NCI-H2227 treated with DMSO at 0.1 percent for 48 hours (cell line): ENCODE measurements at places on chromosomes 12 and 14.

- DNase-seq = no peak
Observed at GRCh38 chr14:76830556-76830955, 4.3 kb downstream of the LRRC74A start.

DNA sequence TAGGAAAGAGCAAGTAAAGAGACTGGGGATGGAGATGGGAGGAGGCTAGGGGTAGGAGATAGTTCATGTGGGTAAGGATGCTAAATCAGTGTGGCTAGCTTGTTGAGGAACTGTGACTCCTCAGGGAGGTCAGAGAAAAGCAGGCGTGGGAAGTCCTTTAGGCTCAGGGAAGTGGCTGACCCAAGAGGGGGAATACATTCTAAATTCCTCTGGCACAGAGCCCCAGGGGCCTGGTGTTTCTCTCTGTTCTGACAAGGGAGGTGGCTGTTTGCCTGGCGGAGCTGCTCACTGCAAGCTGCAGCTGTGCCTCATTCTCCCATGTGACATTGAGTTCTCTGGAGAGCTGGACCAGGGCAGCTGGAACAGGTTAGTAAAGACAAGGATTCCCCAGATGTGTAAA is 152.2 kb upstream of the SLC38A2 start:
- DNase-seq = no peak

GRCh38 chr14:95891742-95892141 is 15.1 kb downstream of the TUNAR start:
- DNase-seq = no peak

GRCh38 chr12:62601765-62602164 is 135.1 kb downstream of the MON2 start:
- no peak for DNase-seq

- no peak for DNase-seq
Observed at GRCh38 chr12:106248846-106249371, 1.1 kb upstream of the CKAP4 start.

DNA sequence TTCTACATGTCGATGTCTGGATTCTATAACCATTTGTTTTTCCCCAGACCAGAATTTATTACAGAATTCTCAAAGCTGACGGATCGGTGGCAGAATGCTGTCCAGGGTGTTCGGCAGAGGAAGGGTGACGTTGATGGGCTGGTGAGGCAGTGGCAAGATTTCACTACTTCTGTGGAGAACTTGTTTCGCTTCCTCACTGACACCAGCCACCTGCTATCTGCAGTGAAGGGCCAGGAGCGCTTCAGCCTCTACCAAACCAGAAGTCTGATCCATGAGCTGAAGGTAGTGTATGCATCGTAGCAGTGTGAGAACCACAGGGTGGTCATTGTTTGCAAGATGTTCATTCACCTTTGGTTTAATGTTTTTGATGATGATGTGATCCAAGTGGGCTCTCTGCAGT is 124.0 kb downstream of the ESR2 start:
- DNase-seq = no peak

DNA sequence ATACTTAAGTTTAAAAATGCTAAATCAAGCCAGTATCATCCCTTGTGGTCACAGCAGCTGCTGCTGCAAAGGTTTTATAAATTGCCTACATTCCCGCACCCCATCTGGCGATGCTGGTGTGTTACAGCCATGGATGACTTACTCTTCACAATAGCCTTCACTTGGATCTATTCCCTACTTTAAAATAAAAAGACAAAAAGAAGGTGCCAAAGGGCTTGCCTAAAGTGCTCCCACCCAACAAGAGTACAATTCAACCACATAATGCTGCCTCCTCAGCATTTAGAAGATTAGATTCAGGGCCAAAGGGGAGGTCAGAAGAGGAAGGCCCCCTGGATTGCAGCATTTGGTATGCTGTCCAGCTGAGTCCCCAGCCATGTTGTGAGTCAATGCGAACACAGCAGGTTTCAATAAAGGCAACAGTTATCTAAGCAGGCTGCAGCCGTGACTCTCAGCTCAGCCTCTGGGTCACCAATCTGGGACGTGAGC is 176.1 kb downstream of the DAD1 start:
- peak; percentile 49 for DNase-seq

DNA sequence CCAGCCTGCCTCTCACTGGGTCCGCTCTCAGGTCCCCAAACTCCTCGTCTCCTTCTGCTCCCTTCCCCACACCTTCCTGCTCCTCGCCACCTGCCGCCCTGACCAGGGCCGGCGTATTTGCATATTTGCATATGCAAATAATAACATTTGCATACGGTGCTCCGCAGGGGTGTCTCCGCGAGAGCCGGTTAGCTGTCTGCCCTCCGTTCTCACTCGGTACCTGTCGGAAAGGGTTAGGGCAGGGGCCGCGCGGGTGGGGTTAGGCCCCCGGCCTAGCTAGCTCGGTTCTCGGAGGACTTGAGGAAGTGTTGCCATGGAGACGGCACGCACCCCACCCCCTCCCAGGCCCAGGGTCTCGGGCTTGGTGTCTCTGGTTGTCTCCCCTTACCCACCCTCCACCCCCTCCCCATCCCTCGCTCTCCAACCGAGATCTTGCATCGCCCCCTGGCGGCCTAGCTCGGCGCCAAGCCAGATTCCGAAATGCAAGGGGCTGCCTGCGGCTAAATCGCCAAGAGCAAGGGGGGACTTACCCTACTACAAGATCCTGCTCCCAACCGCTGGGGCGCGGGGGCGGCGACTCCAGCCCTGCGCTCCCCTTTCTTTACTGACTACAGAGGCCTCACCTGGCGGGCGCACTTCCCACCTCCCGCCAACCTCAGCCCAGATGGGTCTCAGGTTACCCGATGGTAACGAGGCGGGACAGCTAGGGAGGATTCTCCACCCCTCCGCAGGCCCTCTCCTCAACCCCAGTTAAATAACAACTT is 8.1 kb downstream of the STAC3 start:
- peak; percentile 29 for DNase-seq

DNA sequence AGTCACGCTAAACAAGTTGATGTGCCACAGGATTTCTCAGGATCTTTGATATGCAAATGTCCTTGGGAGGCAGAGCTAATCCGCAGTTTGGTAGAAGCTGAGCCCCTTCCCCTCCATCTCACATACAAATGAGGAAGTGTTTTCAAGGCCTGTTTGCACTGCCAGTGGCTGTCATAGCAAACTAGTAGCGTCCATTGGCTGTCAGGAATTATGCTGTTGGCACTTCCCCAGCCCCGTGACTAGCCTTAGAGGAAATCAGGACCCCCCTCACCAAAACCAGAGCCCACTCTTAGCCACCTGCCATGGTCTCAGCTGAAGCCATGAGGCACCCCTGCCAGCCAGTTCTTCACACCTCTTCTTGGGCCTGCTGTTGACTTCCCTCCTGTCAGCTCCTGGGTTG is 253.9 kb downstream of the CACNA1C start:
- no peak for DNase-seq

DNA sequence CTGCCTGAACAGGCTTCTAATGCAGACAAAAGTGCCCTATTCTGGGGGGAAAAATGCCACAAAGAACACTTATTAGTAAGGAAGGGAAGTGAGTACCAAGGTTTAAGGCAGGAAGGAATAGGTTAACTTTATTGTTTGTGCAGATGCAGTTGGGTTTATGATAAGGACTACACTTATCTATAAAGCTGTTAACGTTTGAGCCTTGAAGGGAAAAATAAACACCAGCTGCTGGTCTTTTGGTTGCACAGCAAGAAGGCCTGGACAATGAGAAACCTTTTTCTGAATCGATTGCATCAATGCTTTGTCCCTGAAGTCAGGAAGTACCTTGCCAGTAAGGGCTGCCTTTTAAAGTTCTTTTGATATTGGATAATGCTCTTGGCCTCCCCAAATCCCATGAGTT is 407.8 kb downstream of the ATP23 start:
- DNase-seq = no peak
